ENCODE measurements at places on chromosomes 3 and 15.

DNA sequence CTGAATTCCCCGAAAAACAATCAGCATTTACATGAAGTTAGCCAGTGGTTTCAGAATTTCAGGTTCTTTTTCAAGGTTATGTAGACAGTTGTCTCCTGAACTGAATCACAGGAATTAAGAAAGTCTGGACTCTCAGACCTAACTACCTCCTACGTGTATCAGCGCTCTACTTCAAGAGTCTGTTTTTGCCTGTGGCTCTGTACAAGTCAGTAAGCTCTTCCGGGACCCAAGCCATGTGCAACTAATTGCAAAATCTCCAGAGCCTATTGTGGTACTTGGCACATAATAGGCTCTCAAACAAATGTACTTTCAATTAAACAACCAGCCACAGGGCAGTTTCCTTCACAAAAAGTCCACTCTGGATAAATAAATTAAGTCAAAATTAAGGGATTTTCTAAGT lies 414.2 kb downstream of the PDCD6IP start:
- peak; percentile 2 for DNase-seq

DNA sequence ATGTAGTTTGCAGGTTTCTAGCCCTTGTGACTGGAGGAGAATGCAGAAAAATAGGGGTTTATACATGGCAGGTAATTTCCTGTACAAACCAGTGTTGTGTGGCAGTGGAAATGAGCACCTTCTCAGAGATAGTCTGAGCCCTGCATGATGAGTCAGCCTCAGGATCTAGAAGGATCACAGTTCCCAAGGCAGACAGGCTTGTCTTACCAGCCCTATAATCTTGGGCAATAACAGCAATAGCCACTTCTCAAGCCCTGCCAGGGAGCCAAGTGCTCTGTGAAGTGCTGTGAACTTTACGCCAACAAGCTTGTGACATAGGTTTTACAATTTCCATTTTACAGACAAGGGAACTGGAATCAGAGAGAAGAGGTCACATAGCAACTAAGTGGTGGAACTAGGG lies 89.4 kb downstream of the CD47 start:
- no peak for DNase-seq

- no peak for DNase-seq
These were observed 62.3 kb downstream of the MCTP2 start for GRCh38 chr15:94293411-94294402.

DNA sequence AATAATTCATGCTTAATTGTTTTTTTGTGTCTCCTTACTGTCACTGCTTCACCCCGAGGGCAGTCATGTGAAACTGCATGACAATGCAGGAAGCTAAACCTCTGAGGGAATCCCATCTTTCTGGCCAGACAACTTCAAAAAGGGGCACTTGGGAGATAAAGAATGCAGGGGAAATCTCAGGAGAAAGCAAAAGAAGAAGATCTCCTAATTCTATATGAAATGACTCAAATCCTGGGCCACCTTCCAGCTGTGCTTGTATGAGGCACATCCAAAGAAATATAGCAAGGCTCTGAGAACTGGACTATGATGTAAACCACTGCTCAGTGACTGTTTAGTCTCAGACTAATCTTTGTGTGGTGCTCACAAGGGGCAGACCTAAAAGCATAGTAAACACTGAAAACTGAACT lies 22.6 kb upstream of the UMPS start:
- no peak for DNase-seq

- DNase-seq, result no peak
These were observed 55.9 kb downstream of the PGPEP1L start for GRCh38 chr15:98951493-98952320.

- no peak for DNase-seq
These were observed 42.1 kb upstream of the SLC6A6 start for GRCh38 chr3:14360123-14360881.

- DNase-seq, result no peak
These were observed 109.7 kb upstream of the PDZRN3 start for GRCh38 chr3:73734211-73735089.

DNA sequence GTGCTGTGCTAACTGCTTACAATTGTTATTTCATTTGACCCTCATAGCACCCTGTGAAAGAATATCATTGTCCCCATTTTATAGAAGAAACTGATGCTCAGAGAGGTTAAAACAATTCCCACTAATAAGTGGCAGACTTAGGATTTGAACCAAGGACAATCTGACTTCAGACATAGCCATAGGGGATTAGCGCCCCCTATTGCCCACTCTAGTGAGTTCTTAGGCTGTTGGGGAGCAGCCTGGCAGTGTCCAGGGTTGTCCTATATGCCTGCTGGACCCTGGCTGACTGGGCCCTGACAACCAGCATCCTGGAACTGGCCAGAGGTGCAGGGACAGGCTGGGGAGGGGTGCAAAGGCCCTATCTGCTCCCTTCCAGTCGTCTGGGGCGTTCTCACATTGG lies 15.4 kb downstream of the DPH3 start:
- DNase-seq, result peak; percentile 26

DNA sequence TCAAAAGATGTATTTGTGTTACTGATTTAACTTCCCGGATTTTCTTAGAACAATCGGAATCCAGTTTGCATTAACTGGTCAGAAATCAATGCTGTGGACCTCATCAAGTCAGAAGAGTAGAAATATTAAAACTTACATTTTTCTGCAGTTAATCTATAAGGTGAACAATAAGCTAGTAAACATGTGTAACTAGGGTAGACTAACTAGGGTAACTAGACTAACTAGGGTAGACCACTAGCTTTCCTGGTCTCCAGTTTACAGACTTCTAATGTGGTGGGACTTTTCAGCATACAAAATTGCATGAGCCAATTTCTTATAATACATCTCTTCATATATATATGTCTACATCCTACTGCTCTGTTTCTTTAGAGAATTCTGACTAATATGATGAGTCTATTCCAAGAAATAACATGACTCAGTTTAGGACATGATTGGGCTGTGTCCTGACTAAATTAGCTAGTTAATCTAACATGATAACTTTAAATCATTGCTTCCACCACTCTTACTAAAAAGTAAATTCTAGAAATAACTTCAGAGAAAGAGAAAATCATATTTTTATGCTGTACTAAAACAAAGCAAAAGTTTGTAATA lies 5.3 kb downstream of the PLSCR2 start:
- no peak for DNase-seq

DNA sequence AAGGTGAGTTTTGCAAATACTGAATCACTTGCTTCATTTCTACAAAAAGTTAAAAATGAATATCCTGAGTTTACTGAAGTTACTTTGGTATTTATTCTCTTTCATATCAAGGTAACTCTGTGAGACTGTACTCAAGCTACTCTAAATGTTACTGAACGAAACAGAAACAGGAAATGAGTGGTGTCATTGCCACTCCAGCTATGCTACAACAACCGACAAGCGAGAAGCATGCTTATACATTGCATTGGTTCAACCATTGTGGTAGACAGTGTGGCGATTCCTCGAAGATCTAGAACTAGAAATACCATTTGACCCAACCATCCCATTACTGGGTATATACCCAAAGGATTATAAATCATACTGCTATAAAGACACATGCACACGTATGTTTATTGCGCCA lies 313.2 kb upstream of the THBS1 start:
- DNase-seq, result no peak

GRCh38 chr3:64687781-64688604 lies at the start of gene ADAMTS9:
ADAMTS9 (minus strand) TSS chr3:64688000; CDS start chr3:64687657, 343 bp downstream.
- peak; percentile 78 for DNase-seq

- DNase-seq, result no peak
These were observed 129.8 kb downstream of the CACNA1D start for GRCh38 chr3:53624061-53624857.

DNA sequence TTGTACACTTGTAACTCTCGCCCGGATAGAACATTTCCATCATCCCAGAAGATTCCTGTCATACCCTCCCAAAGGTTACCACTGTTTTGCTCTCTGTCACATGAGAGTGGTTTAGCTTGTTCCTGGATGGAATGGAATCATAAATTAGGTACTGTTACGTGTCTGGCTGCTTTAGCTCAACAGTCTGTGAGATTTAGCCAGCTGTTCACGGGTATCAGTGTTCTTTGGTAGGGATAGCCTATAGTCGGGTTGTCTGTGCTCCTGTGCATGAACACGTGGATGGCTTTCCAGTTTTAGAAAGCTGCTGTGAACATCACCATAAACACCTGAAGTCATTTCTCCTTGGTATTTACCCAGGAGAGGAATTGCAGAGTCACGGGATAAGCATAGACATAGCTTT lies 58.2 kb upstream of the NR2C2 start:
- no peak for DNase-seq

DNA sequence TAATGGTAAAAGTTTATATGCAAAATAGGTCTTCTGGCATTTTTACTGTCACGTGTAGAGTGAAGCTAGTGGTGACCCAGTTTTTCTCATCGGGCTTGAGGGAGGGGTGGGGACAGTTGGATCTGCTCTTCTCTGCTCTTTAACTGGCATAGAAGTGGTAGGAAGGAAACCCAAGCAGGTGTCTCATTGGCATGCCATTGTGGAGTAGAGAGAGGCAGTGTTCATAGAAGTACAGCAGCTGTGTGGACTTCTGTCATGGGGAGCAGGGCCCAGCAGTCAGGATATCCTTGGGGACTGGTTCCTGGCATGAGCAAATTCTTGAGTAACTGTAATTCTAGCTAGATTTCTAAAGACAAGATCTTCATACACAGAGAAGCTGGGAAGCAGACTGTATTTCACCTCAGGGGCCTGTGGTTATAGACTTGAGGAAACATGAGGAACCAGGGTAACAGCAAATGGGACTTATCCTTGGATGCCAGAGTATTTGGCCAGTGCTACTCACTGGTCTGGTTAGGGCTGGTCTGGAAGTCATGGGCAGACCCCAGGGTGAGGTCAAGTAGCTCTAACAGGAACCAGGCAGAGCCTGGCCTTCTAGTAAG lies 42.9 kb downstream of the CDIN1 start:
- DNase-seq, result no peak

DNA sequence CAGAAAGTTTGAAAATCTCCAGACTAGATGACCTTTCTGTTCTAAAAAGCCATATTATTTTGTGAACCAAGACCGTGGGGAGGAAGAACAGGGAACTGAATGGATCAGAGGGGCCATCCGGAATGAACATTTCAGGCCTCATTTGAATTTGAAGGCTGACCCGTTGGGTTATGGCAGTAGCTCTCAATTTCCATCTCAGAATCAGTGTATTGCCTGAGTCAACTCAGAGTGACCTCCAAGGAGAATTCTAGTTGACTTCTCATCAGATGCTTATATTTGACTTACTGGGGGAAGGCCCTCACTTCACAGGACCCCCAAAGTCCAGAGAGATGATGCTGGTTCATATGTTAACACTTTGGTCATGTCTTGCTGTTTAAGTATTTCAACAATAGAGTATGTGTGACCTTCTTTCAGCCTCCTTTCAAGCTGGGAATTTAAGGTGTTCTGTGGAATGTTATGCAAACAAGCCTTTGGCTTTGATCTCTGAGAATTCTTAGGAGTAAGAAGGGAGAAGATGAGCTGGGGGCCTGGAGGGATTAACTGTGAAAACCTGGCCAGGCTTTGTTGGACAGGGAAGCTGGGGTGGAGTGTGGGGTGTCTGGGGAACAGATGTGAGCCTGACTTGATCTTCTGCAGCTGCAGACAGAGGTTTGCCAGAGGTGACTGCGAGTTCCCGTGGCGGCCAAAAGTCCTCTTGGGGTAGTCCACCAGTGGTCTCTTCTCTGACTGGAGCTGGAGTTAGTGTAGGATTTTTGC lies 111.2 kb upstream of the RGMA start:
- no peak for DNase-seq

GRCh38 chr15:77487469-77487842 lies 66.8 kb downstream of the HMG20A start:
- no peak for DNase-seq

DNA sequence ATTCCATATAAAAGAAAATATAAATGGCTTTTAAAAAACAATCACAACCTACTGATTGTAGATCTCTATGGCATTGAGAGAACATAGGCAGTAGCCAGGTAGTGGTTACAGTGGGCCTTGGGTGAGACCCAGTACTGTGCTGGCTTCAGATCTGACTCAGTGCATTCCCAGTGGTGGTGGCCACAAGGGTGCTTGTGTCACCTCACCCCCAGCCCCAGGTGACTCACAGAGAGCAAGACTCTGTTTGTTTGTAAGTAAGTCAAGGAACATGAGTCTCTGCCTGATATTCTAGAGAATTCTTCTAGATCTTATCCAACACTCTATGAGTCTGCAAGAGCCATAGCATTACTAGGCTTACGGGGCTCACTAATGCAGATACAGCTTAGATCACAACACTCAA lies 118.8 kb upstream of the AZI2 start:
- DNase-seq, result no peak

DNA sequence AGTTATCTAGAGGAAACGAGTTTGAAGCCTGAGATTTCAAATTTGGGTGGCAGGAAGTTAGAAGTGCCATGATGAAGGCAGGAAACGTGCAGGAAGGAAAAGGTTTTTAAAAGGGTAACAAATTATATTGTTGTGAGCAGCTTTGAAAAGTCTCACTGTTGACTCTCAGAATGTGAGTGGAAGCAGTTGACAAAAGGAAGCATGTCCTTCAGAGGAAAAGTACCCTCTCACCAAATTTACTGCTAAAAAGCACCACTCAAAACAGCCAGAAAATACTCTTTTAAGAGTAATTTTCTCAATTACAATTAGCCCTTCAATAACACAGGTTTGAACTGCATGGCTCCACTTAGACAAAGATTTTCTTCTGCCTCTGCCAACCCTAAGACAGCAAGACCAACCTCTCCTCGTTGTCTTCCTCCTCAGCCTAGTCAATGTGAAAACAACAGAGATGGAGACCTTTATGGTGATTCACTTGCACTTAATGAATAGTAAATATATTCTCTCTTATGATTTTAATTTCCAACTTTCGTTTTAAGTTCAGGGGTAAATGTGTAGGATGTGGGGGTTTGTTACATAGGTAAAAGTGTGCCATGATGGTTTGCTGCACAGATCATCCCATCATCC lies 117.1 kb upstream of the LIPC start:
- DNase-seq, result no peak

DNA sequence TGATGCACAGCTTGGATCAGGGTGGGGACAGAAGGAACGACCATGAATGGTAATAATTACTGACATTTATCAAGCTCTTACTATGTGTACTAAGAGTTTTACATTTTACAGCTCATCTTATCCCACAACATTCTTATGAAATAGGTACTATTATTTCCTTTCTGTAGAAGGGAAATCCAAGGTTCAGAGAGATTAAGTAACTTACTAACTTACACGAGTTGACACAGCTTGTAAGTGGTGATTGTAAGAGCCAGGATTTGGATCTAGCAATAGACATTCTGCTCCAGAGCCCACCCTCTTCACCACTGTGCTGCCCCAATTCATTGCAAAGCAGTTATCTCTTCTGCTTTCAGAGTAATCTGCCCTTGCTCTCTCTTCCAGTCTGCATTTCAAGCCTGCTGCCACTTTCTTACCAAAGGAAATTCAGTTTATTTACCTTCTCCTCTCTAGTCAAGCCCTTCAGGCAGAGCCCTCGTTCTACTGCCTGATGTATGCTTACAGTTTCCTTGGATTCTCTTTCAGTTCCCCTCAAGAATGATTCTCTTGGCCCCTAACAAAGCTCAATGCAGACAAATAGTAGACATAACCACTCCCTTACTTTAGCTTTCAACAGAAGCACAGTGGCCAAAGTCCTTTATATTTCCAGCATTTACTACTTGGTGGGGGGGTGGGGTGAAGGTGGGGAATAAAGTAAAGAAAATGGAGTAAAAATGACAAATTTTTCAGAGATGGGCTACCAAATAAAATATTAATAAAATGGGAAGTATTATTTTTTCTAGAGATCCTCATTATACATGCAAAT lies 65.8 kb downstream of the ATP8B4 start:
- DNase-seq, result no peak

- DNase-seq, result no peak
These were observed 28.6 kb upstream of the MOBP start for GRCh38 chr3:39438880-39439279.

GRCh38 chr3:192422321-192422996 lies 304.9 kb downstream of the FGF12 start:
- DNase-seq, result no peak

GRCh38 chr15:68230157-68231100 lies 901 bp upstream of the CLN6 start:
- no peak for DNase-seq

Data from neuronal stem cell (in vitro differentiated cells).